DMS153 (cell line): ENCODE measurements at places on chromosomes 7 and 10.

- no peak for DNase-seq
These were observed 43.6 kb upstream of the JAZF1 start for GRCh38 chr7:28224172-28224571.

GRCh38 chr7:76293407-76293901 lies 9.0 kb upstream of the HSPB1 start:
- peak; percentile 22 for DNase-seq

- no peak for DNase-seq
These were observed 24.5 kb downstream of the ZEB1 start for GRCh38 chr10:31343551-31343950.

DNA sequence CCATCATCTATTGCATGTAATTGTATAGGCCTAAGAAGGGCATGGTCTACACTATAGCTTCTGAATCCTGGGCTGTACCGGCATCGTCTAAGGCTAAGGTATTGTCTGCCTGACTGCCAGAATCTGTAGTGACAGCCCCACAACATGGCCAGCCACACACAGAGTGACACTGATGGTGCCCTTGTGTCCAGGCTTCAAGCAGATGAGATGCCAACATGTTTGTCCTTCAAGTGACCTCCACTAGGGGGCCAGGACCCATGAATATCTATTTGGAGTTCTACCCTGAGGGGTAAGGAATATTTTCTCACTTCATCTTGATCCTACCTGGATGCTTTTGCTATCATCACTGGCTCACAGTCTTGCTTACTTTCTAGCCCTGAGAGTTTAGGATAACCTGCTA lies 1.5 kb downstream of the CYP3A7 start:
- DNase-seq: no peak

GRCh38 chr10:19974138-19974537 lies 157.9 kb downstream of the PLXDC2 start:
- DNase-seq: no peak
